Activated CD4-positive, alpha-beta memory T cell treated with anti-CD3 and anti-CD28 coated beads for 36 hours (primary cell): ENCODE measurements at places on chromosomes 2 and 18. TPM values are rescaled to one million over a fixed set of nuclear protein-coding genes. Genes with fewer than 3 reads are reported as not detected.

CDH2 gene
- not detected for total RNA-seq

DCDC2C gene
- total RNA-seq = not detected

GLB1L gene
- 4.9 TPM for total RNA-seq

- peaks cover 13% of the 10 kb centered on the region for H3K27me3 ChIP-seq
- H3K27ac ChIP-seq = no peak overlapping the region
- no peaks in the 10 kb centered on the region for H3K4me1 ChIP-seq
- no peak for DNase-seq
Observed at GRCh38 chr2:237571551-237571950, 5.2 kb downstream of the PRLH start.

DNA sequence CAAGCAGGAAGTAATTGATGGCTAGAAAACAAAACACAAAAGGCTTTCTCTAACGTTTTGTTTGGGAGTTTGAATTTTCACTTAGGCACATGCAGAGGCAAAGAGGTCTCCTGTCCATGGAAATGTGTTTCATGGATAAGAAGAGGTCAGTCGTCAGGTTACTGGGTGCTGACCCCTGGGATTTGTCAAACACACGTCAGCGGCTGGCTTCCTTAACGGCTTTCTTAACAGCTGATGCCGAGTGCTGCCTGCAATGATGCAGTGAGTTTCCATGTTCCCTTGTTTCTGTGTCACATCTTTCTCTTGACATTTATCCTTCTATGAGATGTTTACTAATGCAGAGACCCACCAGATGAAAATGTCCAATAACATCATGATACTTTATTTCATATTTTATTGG lies 31.7 kb downstream of the GPR39 start:
- no peak overlapping the region for H3K27ac ChIP-seq
- H3K4me3 ChIP-seq = no peak overlapping the region
- no peak for DNase-seq
- no peaks in the 10 kb centered on the region for H3K36me3 ChIP-seq
- no peaks in the 10 kb centered on the region for H3K4me1 ChIP-seq

- H3K27ac ChIP-seq = no peak overlapping the region
- no peaks in the 10 kb centered on the region for H3K36me3 ChIP-seq
- no peak for DNase-seq
Observed at GRCh38 chr2:6314218-6314960, 551.3 kb downstream of the CMPK2 start.
